NCI-H1105 (cell line): ENCODE measurements at places on chromosomes 6 and 20.

DNA sequence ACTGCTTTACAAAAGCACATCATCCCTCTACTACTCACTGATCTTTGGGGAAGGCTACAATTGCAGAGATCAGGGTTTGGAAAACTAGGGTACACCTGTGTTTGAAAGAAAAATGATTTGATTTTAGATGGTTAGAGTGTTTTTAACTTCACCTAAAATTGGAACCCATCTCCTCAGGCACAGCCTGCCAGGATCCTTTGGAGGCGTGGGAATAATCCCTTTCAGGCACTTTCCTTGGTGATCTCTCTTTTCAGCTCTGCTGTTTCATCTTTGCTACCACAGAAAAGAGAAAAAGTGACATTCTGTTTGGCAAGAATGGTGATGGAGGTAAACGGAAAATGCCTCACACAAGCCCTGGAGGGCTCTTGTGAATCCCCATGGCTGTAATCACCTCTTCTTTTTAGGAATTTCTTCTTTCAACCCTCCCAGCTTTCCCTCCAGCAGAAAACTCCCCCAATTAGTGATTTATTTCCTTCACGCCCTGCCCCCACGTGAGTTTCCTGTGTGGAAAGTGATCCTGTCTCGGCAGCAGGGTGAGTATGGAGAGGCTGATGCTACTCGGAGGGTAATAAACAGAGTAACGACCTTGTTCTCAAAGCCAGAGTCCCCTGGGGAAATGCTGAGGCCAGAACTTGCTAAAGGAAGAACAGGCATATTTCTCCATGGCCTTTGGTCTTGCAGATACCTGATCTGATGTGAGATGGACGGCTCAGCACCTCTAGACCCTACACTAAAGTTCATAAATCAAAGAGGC, 9.2 kb downstream of the KCNG1 start:
- DNase-seq: no peak

GRCh38 chr20:54221996-54222890, 14.4 kb downstream of the PFDN4 start:
- DNase-seq: no peak

- no peak for DNase-seq
These were observed 163.3 kb downstream of the TAF4 start for GRCh38 chr20:61902221-61902869.

GRCh38 chr6:28330041-28330440, 5.9 kb downstream of the ZSCAN31 start:
- no peak for DNase-seq

GRCh38 chr20:4109307-4109940, 94.1 kb upstream of the RNF24 start:
- no peak for DNase-seq

- no peak for DNase-seq
These were observed 271.2 kb upstream of the TAB2 start for GRCh38 chr6:149046164-149046821.

DNA sequence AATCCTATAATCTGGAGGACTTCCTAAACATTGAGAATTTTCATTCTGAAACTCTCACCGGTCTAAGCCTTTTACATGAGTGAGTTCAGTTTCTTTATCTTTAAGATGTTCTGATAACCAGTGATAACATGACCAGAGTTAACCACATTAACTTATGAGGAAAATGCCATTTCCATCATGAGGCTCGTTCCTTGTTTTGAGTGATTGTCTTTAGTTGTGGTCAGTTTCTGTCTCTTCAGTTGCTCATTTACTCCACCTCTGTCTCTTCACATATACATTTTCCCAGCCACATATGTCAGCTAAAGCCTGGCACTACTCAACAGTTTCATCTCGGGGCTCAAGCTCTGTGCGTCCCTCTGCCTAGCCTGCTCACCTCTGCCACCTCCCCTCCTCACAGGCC, 70.4 kb downstream of the JAG1 start:
- no peak for DNase-seq

DNA sequence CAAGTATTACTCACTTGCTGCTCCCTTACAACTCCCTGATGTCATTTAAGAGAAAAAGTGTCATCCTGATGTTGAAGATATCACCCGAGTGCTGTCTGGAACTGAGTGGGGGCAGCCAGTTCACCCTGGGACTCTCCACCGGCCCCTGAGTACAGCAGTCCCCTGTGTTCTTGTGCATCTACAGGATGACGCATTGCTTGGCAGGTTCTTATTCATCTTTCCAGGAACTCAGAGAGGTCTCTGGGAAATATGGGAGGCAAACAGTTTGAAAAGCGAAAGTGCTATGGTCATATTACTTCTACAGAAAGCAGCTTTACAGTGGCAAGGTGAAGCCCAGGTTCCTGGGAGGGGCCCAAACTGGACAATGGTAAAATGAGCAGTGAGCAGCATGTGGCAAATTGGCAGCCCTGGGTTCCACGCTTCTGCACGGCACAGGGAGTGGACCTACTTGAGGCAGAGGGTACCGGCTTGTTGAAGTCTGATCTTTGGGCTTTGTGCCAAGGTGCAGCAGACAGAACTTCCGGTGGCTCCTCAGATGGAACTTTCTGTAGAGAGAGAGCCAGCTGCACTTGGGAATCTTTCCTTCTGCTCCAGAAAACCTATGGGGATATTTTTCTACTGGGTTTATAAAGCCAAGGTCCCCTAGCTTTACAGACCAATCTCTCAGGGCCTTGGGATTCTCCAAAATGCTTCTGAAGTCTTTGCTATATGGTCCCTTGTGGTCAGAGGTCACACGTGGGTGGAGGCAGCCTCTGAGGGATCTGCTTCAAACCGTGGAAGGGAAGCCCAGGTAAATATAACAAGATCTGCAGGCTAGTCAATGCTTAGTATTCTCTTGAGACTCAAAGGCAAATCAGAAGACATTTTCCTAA, 128.3 kb downstream of the MAP3K7 start:
- DNase-seq: no peak

DNA sequence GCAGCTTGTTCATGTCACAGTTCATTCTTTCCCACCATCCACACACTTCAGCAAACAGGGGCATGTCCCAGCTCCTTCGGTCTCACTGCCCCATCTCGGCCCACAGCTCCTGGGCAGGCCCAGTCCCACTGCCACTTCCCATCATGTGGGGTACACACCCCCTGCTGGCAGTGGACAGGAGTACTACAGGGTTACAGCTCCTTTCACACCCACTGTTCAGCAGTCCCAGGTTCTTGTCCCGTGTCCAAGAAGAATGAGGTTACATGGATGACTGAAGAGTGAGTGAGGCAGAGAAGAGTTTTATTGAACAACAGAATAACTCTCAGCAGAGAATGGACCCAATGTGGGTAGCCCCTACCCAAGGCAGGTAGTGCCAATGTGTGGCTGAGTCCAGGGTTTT, 77.8 kb upstream of the SMLR1 start:
- DNase-seq: no peak

DNA sequence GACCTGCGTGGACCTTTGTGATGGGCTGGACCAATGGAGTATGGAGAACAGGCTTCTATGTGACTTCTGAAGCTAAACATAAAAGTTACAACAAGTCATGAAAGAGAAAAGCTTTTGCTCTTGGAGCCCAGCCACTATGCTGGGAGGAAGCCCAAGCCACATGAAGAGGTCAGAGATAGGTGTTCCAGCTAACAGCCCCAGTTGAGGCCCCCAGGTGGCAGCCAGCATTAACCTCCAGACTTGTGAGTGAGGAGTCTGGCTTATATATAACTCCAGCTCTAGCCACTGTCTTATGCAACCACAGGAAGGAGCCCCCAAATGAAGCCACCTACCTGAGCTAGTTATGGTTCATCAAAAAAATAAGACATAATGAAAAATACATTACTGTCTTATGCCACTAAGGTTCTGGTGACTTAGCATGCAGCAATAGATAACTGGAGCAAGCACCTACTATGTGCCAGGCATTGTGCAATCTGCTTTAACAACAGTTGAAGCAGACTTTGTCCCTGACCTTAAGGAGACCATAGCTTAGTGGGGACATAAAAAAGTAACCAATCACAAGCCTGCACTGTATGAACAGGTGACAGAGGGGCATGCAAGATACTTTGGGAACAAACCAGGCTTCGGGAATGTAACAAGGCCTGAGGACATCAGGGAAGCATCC, 599.6 kb downstream of the PTPRT start:
- DNase-seq: no peak
